ENCODE measurements at places on chromosomes 6 and 20.

GRCh38 chr6:165635965-165636364 lies 27.1 kb downstream of the PDE10A start:
- DNase-seq, result no peak

DNA sequence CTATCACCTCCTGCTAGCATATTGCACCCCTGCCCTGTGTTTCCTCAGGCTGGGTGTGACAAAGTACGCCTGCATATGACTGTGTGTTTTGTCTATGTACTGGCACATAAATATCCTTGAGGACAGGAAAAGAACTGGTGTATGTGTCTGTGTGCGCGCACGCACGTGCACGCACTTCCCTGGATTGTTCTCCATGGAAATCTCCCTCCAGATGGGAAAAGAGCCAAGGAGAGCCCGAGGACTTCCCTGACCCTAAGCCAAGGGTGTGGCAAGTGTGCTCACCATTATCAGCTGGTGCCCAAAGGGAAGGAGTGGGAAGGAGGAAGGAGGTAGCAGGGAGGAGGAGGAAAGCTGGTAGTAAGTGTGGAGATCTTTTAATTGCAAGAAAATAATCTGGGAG lies 117.6 kb downstream of the HIVEP2 start:
- DNase-seq, result no peak

DNA sequence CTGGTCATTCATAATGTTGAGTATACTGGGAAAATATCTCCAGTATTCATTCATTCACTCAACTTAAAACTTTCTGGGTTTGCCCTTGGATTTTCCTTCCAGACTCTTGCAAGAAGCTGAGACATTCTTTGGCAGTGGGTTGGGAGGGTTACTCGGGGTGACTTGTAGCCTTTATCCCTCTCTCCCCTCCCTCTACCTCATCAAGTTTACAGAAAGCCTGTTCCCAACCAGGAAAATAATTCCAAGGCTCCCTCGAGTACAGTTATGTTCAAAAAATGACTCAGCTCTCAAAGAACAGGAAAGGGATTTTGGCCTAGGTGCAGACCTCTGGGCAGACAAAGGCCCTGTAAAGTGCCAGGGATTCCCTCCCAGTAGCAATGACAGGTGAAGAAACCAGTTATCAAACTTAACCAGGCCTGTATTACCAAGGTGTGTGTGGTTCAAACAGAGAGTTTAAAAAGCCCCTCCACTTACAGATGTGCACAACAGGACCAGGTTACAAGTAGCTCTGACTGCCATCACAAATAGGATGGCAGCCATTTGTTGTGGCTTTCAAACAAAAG lies 22.2 kb downstream of the FKBP1A start:
- no peak for DNase-seq

- DNase-seq, result no peak
Observed at GRCh38 chr6:88712243-88712936, 251.0 kb downstream of the RNGTT start.

GRCh38 chr20:17682889-17683198 lies 802 bp upstream of the RRBP1 start:
- DNase-seq, result no peak

- no peak for DNase-seq
Observed at GRCh38 chr6:168441434-168442391, 729 bp downstream of the SMOC2 start.

- no peak for DNase-seq
Observed at GRCh38 chr6:10149603-10150002, 265.3 kb downstream of the TFAP2A start.

- no peak for DNase-seq
Observed at GRCh38 chr6:106771822-106772221, 142.4 kb downstream of the QRSL1 start.

DNA sequence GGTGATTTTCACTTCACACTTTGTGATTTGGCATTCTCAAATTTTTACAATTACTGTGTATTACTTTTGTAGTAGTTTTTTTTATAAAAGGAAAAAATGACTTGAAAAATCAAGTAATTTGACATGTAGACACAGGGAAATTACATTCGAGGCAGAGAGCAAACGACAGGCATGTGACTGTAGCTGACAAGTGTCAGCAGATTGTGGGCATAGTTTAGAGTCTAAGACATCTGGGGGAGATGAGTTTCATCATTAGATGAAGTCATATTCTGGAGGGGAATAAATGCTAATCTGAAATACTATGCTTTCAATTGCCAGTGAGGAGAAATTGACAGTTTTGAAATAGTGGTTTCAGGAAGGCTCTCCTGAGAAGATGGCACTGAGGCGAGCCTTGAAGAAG lies 126.0 kb downstream of the MTHFD1L start:
- no peak for DNase-seq

DNA sequence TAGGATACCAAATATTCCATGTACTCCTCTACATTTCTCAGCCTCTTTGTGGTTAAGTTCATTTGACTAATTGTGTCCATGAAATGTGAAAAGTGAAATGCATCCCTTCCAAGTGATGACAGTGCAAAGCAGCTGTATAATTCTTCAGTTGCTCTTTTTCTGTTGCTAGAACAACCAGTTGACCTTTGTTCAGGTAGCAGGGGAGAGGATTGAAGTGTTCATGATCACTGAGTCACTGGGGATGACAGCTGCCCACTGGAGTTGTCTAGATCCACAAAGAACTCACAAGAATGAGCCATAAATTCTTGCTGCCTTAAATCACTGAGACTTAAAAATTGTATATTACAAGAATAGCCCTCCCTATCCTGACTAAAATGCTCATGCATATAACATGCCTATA lies 254.6 kb downstream of the EPHA7 start:
- DNase-seq, result no peak

- DNase-seq, result no peak
Observed at GRCh38 chr20:39568109-39568508, 606.0 kb downstream of the DHX35 start.

- no peak for DNase-seq
Observed at GRCh38 chr6:127115084-127115655, 3.3 kb upstream of the RSPO3 start.

GRCh38 chr6:46023216-46023915 lies 7.7 kb upstream of the CLIC5 start:
- DNase-seq, result no peak

DNA sequence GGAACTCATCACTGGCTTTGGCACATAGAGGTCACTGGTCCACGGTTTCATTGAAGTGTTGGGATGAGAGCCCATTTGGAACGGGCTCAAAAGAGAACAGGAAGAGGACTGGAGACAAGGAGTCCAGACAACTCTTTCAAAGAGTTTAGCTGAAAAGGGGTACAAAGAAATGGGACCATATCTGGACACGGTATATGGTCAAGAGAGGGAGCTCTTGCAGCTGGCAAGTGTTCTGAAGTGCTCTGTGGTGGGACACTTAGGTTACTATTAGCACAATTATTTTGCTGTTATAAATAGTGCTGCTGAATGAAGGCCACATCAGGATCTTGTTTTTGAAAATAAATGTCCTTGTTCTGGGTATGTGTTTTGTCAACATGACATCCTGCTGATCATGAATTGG lies 4.6 kb downstream of the SGK2 start:
- no peak for DNase-seq

DNA sequence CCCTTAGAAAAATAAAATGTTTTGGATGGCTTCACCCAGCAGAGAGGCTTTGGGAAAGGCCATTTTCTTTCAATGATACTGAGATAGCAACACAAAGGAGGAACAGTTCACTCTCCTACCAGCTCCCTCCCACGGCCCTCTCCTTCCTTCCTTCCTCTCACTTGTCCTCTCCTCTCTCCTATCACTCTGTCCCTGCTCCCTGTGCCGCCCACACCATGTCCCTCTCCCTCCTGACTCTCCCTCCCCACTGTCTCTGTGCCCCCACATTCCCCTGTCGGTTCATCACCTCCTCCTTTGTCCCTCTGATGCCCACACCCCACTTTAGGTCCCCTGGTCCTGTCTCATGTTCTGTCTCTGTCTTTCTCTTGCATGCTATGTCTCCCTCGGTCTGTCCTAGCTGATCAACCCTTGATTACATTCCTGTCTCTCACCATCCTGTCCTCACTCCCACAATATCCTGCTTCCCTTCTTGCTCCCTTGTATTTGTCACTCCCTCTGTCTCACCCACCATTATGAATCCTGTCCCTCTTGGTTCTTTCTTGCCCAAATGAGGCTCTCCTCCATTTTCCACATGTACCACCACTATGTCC lies 30.1 kb downstream of the ELMO2 start:
- DNase-seq, result no peak

- no peak for DNase-seq
Observed at GRCh38 chr6:51137777-51138176, 319.1 kb downstream of the TFAP2B start.

GRCh38 chr6:159813781-159814180 lies 13.7 kb downstream of the PNLDC1 start:
- DNase-seq, result no peak

DNA sequence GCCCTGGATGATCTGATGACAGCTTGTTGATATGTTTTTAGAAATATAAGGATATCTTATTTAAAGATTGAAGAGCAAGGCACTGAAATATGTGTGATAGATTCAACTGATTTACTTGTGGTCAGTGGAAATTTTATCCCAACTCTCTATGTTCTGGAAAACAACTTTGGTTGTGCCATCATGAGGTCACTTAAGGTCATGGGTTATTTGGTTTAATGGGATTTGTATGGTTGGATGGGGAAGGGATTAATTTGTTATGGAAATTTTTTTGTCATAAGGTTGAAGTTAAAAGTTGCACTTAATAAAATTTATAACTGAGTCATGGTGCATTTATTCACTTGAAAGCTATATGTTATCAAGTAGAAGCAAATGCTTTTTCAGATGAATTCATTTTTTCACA lies 214.3 kb upstream of the LAMP5 start:
- no peak for DNase-seq

DNA sequence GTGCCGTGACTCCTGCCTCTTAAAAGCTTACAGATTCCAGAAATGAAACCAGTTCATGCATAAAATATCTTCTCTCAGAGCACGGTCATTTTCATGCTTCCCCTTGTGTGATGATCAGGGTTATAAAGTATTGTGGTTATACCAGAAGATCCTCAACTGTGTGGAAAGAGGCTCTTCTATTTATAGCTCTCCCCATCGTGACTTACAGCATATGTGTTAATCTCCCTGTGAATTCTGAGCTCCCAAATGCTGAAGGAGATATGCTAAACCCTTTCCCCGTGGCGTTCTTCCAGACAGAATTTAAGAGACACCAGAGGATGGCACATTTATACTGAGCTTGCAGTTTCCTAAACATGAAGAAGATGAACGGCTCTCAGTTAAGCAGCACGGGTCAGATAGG lies 158.8 kb downstream of the CDH26 start:
- no peak for DNase-seq

DNA sequence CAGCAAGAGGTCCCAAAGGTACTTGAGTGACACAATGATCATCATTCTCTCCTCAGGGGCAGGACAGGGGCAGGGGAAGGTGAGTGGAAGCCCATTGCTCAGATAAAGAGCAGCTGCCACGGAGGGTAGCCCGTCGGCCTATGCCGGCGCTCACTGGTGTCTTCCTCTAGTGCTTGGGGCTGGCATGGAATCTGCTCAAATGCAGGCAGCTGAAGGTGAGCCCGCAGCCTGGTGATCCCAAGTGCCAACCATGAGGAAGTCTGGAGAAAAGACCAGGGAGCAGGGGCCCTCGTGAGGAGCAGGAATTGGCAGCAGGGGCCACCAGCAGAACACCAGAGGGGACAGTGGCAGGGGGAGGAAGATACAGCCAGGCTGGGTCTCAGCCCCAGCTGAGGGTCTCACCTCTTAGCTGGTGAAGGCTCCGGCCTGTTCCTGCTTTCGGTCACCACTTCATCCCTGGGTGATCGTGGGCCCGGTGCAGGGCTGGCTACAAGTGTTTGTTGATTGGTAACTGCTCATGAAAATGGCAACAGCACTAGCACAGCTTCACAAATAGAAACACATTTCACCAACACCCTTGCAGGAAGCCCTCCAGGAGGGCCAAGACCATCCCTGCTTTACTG lies 24.7 kb downstream of the RBCK1 start:
- no peak for DNase-seq

- no peak for DNase-seq
Observed at GRCh38 chr6:81023007-81023582, 729.4 kb downstream of the TENT5A start.

Data from right renal pelvis (tissue), 4 donors.